HuH-7.5 (cell line): ENCODE measurements at places on chromosomes 13 and 19.
A peak's percentile ranks its signal among the peaks of the same experiment; 100 is the strongest.

DNA sequence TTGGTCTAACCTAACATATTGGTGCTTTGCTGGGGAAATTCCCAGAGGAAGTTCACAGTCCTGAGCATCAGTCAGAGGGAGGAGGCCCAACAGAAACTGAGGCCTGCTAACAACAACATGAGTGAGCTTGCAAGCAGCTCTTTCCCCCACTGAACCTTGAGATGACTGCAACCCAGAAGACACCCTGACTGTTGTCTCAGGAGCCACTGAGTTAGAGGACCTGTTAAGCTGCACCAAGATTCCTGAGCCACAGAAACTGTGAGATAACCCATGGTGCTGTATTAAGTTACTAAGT lies 193.2 kb upstream of the UBL3 start:
- DNase-seq: no peak

DNA sequence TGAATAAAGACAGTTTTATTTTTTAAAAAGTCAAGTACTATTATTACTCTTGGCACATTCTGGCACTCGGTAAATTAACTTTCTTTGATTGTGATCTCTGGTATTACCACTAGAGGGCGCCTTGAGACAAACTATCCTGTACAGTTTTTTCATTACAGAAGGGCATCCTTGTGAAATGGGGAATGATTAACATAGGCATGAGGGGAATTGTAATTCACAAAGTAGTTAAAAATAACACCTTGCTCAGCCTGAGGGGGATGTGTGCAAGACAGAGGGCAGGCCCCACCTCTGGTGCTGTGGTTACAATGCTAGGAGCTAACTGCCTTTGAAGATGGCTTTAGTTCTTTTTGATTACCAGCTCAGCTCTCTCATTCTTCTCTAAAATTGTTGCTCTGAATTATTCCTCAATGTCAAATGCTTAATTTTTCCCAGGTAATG lies 24.2 kb upstream of the C1QTNF9B start:
- DNase-seq: no peak

- DNase-seq: peak; percentile 3
These were observed 388.9 kb upstream of the DACH1 start for GRCh38 chr13:72255908-72256307.

DNA sequence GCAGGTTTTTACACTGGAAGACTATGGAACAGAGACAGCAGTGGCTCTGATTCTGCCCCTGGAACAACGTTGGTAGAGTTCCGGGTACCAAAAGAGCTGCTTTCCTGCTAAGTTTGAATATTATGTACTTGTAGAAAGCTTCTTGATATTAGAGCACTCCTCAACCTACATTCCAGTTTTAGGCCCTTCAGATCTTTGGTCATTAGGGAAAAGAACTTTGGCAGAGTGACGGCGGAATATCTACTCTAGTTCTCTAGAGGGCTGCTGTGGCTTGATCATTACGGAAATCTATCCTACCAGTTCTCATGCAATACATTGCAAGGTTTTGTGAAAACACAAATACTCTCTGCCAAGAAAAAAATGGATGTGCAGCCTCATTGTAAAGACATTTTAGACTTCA lies 415.7 kb downstream of the DIAPH3 start:
- DNase-seq: no peak

- DNase-seq: no peak
These were observed 551.4 kb downstream of the SLITRK6 start for GRCh38 chr13:85247780-85248179.

DNA sequence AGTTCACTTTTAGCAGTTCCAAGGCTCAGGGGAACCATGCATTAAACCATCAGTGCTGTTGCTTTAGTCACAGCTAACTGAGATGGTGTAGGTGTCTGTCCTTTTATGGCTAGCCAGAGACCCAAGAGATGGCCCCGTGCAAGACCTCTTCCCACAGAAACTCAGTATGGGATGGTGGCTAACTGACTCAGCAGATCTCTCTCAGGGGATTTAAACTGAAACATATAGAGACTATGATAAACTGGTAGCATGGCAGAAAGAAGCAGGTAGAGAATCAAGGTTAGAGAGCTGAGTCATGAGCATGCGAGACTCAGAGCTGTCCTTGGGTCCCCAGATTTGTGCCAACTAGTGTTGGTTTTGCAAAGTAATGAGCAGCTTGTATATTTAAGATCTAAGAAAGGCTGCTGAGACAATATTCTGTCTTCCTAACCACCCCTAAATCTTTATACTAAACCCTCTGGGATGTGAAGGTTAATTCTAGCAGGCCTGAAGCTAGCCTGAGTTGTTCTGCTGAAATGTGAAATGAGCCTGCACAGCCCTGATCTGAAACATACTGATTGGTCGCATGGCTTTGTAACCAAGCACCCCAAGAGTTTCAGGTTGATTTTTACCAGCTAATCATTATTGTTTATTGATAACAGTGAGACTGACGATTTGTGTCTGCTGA lies 6.5 kb upstream of the SCEL start:
- no peak for DNase-seq

DNA sequence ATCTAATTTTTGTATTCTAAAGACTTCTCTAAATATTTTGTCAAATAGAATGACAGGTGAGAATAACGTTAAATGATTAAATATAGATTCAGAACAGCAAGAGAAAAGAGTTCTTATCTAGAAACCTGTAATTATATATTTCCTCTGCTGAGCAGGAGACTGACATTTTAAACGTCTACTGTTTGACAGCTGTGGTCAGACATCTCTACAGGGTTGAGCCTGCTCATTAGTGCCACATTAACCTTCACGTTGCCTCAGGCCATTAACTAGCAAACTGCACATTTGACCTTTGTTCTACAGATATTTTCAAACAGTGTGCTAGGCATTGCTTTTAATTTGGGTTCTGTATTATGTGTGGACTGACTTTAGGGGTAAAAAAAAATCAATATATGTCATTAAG lies 347.5 kb downstream of the GPC5 start:
- no peak for DNase-seq

- DNase-seq: no peak
These were observed 353.4 kb downstream of the OLFM4 start for GRCh38 chr13:53382008-53382407.

GRCh38 chr19:57559404-57560025 lies at the start of gene ZNF550:
TSS of gene ZNF550 (minus strand) at chr19:57559863. CDS start at chr19:57559682, 181 bp downstream.
- DNase-seq: peak; percentile 80

DNA sequence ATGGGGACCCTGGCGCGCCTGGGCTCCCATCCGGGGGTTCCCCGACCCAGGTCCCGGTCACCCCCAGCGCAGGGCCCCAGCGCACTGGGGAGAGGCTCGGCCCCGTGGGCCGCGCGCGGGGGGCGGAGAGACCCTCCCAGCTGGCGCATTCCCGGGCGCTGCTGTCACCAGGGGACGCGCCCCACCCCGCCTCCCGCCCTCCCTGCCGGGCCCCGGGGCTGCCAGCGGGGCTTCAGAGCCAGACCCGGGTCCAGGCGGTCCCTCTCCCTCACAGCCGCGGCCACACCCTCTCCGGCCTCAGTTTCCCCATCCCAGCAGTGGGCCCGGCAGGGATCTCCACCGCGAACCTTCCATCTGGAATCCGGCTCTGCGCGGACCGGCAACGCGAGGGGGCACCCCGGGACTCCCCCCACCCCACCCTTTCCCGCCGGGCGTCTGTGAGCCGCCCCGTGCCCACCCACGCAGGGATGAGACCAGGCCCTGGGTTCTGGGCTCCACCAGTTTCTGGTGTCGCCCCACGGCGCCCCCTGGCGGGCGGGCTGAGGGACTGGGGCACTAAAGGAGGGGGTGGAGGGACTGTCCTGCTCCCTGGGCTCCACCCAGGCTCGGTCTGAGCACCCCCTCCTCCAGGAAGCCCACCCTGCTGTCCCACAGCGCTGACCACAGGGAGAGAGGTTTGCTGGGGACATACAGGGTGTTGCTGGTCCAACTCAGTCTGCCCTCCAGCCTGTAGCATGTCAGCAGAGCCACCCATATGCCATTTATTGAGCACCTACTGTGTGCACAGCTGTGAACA lies 878 bp upstream of the ADAMTSL5 start:
- DNase-seq: peak; percentile 89

- no peak for DNase-seq
These were observed 23.0 kb downstream of the CHERP start for GRCh38 chr19:16519230-16519687.

DNA sequence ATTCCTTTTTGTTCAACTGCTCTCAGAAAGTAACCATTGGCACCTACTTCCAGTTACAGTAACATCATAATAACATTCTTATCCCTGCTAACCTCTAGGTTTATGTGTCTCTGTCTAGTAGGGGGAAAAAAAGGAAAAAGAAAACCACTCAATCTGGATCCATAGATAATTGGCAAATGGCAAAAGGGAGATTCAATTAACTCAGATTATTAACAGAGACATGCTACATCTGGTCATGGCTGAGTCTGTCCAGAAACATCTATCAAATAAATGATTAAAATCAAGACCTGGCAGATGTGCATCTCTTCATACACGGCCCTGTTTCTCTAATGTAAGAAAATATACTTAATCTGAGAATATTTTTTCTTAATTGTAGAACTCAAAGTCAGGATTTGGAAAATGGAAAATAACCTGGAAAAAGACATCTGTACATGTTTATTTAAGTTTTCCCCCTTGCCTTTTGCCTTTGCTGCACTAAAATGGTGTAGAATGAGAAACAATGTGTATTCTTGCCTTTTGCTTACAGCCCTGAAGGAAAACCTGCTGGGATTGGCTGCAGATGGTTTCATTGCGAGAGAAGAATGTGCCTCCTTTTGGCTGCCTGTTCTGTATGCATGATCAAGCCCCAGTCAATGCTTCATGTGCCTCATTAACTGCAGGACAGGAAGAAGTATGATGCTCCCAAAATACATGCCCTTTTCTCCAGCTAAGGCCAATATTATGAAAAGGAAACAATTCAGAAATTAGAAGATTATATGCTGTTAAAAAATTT lies 921.6 kb upstream of the PCDH20 start:
- DNase-seq: no peak

- no peak for DNase-seq
These were observed 5.9 kb downstream of the ANO8 start for GRCh38 chr19:17328517-17329365.

- no peak for DNase-seq
These were observed 669.9 kb downstream of the PCDH9 start for GRCh38 chr13:66560189-66560588.

DNA sequence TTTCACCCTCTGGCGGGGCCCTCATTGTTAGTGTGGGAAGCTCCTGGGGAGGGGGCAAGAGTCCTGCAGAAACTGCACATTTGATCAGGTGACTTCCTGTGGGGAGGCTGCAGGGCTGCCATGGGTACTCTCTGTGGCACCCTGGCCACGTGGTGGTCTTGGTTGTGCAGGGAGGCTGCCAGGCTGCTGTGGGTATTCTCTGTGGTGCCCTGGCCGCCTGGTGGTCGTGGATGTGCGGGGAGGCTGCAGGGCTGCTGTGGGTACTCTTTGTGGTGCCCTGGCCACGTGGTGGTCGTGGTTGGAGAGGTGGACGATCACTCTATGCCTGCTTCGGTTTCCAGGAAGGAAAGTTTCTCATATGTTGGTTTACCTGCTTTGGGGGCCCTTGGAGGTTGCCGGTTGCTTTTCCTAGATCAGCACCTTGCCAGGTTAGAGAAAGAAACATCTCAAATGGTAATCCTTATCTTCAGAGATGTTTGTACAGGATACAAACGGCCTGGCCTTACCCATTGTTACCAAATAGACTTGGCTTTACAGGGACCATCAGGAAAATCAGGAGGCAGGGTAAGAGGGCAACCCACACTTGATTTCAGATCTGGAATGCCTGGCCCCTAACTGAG lies 22.9 kb downstream of the TEX29 start:
- DNase-seq: no peak

- DNase-seq: no peak
These were observed 792.6 kb upstream of the SLITRK6 start for GRCh38 chr13:86591862-86592261.
